ENCODE measurements at places on chromosomes 12 and 14.

DNA sequence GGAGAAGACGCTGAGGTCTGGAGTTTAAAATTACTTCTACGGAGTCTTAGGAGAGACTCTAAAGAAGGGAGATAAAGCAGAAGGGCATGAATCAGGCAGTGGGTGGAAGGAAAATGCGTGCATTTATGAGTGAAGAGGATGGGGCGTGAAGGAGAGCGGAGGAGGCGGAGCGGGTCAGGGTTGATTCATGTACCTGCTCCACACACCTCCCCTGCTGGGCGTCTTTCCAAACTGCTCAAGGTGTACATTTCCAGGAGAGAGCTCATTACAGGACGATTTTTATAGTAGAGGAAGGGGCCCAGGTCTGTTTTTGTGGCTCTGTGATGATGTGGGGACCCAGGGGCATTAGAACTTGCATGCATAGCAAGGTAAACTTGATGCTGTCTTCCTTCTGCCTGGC, 65.0 kb upstream of the ASPG start:
- no peak for DNase-seq

GRCh38 chr14:65631040-65631439, 218.5 kb downstream of the FUT8 start:
- no peak for DNase-seq

GRCh38 chr14:57492859-57493258, 798 bp downstream of the CCDC198 start:
- DNase-seq, result no peak

- no peak for DNase-seq
These were observed 145.9 kb downstream of the NRXN3 start for GRCh38 chr14:78316052-78316451.

DNA sequence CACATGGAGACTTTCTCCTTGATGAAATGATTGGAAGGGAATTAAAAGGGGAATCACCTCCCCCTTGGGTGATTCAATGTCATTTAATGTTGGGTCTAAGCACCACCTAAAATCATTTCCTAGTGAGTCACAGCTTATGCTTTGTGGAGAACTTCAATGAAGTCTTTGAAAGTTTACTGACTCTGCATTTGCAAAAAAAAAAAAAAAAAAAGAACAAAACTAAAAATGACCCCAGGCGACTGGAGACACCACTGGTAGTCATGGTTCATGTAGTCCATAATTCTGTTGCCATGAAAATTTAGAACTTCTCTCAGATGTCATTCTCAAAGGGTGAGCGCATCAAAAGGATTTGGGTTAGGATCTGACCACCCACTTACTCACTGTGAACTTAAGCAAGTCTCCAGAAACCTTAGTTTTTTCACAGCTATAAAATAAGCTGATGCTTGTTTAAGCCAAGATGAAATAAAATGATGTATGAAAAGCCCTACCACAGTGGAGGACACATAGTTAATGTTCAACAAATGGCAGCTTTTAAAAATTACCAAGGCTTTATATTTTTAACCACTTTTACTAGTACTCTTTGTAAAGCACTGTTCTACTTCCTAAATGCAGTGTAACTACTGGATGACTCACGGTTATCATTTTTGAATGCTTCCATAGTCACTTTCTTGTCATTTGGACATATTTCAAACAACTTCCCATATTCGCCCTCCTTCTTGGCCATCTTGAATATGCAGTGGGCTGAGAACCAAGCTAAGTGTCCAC, 18.1 kb upstream of the KSR2 start:
- DNase-seq, result no peak

GRCh38 chr12:34399631-34400410, 377.5 kb downstream of the ALG10 start:
- no peak for DNase-seq

GRCh38 chr14:85556267-85556666, 26.3 kb downstream of the FLRT2 start:
- DNase-seq, result no peak

DNA sequence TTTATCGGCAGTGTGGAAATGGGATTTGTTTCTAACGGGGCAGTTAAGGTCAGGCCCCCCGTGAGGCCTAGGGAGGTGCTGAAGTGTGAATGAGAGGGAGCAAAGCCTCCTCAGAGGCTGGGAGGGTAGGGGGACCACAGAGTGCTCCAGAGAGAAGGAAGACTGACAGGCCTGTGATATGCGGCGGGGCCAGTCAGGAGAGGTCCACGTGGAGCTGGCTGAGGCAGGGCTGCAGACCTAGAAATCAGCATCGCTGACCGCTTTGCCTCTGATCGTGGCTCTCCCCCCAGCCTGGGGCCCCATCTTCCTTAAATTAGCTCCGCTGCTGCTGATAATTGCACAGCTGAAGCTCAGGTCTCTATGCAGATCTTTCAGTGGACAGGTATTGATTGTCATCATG, 240.8 kb upstream of the PWP1 start:
- DNase-seq, result no peak

- DNase-seq, result peak; percentile 41
These were observed 34.8 kb downstream of the HIGD1C start for GRCh38 chr12:50986966-50987737.

GRCh38 chr14:91310606-91311283, 66.2 kb upstream of the GPR68 start:
- peak; percentile 46 for DNase-seq

- DNase-seq, result no peak
These were observed 13.5 kb downstream of the SRGAP1 start for GRCh38 chr12:63857771-63858670.

DNA sequence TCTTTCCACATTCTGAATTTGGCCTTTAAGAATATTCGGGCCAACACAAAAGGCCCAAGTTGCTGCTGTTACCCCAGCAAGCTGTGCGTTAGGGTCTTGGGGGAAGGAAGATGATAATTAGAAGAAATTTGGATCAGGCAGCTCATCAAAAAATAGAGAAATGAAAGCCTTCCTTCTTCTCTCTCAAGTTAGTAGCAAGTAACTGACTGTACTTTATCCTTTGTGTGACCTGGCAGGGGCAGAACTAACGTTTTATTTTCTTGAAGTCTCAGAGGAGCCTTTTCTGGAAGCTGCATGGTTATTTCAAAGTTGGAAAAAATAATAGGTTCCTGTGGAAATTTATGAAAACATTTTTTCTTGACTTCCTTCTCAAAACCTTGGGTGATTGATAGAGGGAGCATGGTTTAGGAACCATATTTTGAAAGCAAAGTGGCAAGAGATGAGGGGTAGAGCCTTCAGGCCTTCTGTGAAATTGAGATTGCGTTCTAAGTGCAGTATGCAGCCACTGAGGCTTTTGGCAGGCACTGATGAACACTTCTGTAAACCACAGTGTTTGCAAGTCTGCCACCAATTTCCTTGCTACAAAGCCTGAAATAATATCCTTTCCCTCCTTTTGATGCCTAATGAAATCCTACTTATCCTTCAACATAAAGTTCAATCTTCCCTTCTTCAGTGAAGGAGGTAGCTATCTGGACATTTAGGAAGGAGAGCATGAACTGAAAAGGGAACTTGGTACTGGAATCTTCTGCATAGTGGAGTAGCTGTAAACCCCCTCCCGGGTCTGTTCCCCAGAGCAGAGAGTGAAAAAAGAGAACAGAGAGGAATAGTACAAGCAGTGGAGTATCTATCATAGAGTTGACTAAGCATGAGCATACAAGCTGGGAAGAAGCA, 123.2 kb downstream of the FGD4 start:
- no peak for DNase-seq

GRCh38 chr14:21066882-21067502, 3.1 kb upstream of the ARHGEF40 start:
- peak; percentile 11 for DNase-seq

DNA sequence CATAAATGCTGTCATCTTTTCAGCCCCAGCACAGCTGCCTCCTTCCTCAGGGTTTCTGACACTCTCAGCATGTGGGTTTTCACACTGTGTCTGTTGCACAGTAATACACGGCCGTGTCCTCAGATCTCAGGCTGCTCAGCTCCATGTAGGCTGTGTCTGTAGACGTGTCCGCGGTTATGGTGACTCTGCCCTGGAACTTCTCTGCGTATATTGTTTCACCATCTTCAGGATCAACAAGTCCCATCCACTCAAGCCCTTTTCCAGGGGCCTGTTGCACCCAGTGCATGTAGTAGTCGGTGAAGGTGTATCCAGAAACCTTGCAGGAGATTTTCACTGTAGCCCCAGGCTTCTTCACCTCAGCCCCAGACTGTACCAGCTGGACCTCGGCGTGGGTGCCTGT, 1210.6 kb downstream of the TMEM121 start:
- DNase-seq, result no peak

DNA sequence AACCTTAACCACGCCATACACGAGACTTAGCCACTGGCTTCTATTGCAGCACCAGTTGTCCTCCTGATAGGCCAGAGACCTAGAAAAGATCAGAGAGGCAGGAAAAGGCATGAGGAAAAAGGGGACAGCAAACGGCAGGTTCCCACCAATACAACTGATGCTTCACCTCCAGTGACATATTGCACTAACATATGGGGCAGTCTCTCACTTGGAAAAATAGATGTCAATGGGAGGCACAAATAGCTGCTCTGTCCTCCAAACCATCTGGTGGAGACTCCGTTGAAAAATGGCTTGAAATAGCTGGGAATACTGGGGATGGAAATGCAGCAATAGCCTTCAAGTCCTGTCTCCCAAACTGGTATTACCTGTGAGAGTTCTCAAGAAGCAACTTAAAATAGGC, 20.3 kb downstream of the SLC8A3 start:
- no peak for DNase-seq

DNA sequence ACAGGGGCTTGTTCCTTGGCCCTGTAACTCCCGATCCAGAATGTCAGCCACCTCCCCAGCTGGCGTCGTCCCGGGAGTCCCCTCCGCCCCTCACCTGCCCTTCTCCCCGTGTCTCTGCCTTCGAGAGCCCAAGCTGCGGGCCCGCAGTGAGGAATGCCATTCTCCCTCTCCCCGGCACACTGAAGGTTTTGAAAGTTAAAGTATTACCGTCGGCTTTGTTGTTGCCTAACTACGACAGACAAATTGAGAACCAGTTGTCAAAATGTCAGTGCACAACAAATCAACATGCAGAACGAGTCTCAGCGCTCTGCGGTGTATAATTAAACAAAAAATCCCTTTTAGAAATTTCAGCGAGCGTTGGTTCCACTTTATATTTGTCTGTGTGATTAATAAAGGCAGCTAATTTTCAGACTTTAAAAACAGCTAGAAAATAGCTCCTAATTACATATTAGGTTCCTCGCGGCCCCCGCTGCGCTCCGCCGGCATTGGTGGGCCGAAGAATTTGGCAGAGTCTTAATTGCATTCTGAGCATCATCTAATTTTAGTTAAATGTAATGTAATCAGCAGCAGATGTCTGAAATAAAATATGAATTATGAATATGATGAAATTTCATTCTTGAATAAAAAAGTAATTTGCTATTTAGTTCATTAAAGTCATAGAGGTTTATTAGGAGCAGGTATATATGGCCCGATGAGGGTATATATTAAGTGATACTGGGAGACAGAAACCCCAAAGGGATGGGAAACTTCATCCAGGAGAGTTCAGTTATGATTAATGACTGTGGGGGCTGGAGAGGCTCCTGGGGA, 40.3 kb downstream of the MVK start:
- no peak for DNase-seq

GRCh38 chr12:74322792-74323191, 214.8 kb upstream of the ATXN7L3B start:
- no peak for DNase-seq

- DNase-seq, result no peak
These were observed 42.9 kb downstream of the WNK1 start for GRCh38 chr12:795305-795704.

DNA sequence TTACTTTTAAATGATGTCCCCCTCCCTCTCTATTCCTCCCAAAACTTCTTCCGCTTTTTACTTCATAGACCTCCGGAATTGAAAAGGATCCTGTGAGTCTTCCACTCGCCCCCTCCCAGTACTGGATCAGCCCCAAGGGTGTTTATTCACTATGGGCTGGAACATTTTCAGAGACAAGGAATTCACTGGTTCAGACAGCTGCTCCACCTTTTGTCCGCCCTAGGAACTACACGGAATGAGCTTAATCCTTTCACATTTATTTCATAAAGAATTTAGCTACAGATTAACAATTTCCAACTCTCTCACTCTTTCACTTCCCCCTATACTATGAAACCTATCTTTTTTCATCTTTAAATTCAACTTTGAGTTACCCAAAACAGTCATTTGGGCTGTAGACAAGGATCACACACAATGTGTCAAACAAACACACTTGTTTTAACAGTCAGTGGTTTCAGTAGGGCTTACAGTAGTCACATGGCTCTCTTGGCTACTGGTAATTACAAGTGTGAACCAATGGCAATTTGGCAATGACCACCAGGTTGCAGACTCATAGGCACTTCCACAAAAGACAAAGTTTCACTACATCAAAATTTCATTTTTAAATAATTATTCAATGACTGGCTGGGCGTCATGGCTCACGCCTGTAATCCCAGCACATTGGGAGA, 20.6 kb downstream of the CNIH1 start:
- DNase-seq, result peak; percentile 9

DNA sequence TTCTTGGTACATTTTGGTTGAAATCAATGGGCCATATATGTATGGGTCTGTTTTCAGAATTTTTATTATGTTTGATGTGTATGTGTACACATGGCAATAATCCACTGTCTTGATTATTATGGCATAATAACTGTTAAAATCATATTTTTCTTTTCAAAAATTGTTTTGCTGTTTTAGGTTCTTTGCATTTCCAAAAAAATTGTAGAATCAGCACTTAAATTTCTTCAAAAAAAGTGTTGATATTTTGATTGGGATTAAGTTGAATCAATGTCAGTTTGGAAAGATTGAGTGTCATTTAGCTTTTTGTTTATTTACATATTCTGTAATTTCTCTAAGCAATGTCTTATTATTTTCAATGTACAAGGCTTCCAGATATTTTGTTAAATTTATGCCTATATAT, 154.1 kb downstream of the SLC5A8 start:
- no peak for DNase-seq

DNA sequence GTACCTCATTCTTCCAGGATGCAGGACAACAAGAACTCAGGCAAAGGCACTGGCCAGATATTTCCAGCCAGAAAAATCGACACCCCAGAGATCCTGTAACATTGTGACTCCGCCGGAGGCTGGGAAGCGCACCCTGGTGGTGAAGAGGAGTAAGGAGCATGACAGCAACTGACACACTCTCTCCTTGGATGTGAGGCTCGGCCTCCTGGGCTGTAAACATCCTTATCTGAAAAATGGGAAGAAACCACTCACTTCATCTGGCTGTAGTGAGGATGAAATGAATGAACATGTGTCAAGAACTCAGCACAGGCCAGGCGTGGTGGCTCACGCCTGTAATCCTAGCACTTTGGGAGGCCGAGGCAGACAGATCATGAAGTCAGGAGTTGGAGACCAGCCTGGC, 27.5 kb downstream of the TCHP start:
- DNase-seq, result peak; percentile 27

Measured in stimulated activated naive CD4-positive, alpha-beta T cell (primary cell).